ENCODE measurements at places on chromosomes 2 and 18. TPM values are rescaled to one million over a fixed set of nuclear protein-coding genes. Genes with fewer than 3 reads are reported as not detected.

Gene MAPRE3
- 0.64 TPM for total RNA-seq

Gene HOXD11
- not detected for total RNA-seq

Gene TMEM163
- total RNA-seq: 0.13 TPM

Gene KCNF1
- total RNA-seq: 3.6 TPM

Gene PLEK
- under 0.01 TPM for total RNA-seq

Measured in dermis microvascular lymphatic vessel endothelial cell (primary cell).